ENCODE measurements at places on chromosomes 6 and 20.

GRCh38 chr6:37725957-37726356 is 28.3 kb upstream of the MDGA1 start:
- DNase-seq: no peak

DNA sequence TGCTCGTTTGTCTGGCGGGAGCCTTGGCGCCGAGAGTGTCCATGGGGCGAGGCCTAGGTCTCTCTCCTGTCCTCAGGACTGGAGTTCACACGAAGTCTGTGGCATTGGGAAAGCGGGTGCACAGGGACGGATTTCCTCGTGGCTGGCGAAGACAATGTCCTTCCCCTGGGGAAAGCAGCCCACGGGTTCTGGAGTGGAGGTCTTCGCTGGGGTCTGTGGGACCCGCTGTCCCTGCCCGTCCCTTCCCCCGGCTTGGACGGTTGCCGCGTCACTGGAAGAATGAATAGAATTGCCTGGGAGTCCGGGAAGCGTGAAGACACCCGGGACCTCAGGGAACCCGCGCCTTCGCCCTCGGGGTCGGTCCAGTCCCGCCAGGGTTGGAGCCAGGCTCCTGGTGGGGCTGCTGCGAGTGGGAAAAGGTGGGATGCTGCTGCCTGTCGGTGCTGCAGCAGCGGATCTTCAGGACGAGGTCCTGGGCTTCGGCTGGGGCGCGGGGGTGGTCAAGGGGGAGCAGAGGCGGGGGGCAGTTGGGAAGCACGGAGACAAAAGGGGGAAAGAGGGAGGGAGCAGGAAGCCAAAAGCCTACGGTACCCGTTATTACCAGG is 441.8 kb upstream of the DEFB115 start:
- no peak for DNase-seq

DNA sequence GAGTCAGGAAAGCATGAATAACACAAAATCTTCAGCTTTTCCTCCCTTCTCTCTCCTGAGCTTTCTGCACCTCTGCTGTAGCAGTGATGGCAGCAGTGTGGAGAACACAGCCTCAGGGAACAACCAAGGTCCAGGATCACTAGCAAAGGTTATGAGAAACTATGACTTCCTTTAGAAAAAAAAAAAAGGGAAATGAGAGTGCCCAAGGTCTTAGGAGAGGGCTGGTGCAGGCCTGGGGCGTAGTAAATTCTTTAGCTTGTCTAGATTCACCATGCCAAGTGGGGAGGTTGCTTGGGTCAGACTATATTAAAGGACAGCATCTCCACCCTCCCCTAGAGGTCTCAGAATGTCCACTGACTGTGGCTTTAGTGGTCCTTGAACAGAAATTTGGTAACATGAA is 40.4 kb upstream of the POLR1H start:
- DNase-seq: no peak

DNA sequence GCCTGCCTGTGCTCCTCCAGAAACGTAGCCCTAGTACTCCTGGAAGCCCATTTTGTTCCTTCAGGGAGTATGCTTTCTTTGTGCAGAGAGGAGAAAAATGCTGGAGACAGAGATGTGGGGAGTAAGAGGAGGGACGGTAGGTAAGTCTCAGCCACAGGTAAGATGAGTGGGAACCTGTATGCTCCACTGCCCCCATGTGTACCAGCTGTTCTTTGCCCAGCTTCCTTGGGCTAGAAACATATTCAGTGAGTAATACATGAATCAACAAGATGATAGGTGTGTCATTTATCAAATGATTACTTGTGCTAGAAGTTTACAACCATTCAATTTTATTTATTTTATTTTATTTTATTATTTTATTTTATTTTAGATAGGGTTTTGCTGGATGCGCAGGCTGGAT is 13.6 kb upstream of the CEP85L start:
- DNase-seq: no peak

GRCh38 chr20:11838076-11838636 is 79.5 kb upstream of the BTBD3 start:
- DNase-seq: no peak

DNA sequence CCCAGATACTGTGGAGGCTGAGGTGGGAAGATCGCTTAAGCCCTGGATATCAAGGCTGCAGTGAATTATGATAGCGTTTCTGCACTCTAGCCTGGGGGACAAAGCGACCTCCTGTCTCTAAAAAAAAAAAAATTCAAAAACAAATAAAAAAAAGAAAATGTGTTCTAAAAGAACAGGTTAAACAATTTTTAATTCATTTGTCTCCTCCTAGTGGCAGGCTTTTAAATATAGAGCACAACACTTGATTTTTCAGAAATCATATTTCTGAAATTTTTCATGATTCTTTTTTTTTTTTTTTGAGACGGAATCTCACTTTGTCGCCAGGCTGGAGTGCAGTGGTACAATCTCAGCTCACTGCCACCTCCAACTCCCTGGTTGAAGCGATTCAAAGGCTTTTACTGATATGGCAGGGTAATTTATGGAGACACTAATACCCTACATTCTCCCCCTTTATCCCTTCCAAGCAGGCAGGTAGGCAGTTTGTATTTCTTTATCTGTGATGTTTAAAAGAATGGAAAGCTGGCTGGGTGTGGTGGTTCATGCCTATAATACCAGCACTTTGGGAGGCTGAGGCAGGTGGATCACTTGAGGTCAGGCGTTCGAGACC is 8.7 kb upstream of the GTF3C6 start:
- no peak for DNase-seq

- DNase-seq: no peak
These were observed 38.3 kb upstream of the ATXN1 start for GRCh38 chr6:16799279-16800193.
